ENCODE measurements at places on chromosomes 6 and 20.

DNA sequence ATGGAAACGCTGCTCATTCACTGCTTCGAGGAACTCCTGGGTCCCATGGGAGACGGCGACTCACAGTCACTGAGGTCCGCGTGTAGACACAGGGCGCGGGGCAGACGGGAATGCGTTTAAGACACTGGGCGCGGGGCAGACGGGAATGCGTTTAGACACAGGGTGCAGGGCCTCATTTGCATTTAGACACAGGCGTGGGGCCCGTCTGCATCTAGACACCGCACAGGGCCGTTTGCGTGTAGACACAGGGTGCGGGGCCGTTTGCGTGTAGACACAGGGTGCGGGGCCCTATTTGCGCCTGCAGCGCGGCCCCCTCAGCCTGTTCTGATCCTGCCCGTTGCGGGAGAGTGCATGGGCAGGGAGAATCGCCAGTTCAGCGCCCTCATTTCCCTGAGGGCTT is 10.4 kb downstream of the DACT2 start:
- no peak for DNase-seq

DNA sequence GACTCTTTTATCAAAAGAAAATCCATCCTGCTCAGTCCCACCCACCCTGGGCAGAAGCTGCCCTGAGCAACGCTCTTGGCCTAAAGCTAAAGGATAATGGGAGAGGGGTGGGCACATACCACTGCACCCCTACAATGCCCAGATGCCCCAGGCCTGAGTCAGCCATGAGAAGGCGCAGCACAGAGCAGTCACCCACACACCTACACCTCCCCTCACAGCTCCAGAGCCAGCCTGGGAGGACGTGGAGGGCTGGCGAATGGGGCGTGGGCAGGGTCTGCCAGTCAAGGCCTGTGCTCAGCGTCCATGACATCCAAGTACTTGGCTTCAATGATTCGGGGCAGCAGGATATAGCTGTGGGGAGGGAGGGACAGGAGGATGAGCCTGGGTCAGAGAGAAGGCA is 11.5 kb downstream of the SLC4A11 start:
- DNase-seq = no peak

GRCh38 chr6:88493717-88494116 is 327.6 kb upstream of the CNR1 start:
- no peak for DNase-seq

DNA sequence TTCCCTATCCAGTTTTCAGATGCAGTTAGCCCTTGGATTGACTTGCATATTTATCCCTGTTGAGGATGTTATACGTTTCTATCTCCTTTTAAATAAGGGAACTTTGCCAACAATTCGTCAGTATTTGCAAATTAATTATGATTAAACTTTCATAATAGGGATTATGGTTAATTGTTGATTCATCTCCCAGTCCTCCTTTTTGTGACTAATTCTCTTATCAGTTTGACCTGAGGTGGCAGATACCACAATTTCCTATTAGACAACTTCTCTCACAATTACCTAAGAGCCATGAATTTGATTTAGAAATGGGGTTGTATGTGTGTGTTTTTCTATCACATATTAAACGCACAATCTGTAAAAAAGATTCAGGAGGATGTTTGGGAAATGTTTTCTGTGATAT is 172.9 kb downstream of the LAMA2 start:
- DNase-seq = peak; percentile 16

- peak; percentile 91 for DNase-seq
Measured at GRCh38 chr20:57709823-57710799, at the start of gene PMEPA1. PMEPA1 (minus strand) TSS chr20:57710015; CDS start chr20:57709582, 433 bp downstream.

- peak; percentile 30 for DNase-seq
Measured at GRCh38 chr6:114747995-114748625, 405.3 kb upstream of the HS3ST5 start.

Data from fibroblast of the aortic adventitia (primary cell).